Activated CD8-positive, alpha-beta memory T cell treated with anti-CD3 and anti-CD28 coated beads for 1 hour (primary cell): ENCODE measurements at places on chromosomes 4 and X.

GRCh38 chrX:130896026-130896425 lies 7.0 kb downstream of the ENOX2 start:
- no peak for DNase-seq

GRCh38 chr4:18734405-18734804 lies 712.9 kb upstream of the LCORL start:
- no peak for DNase-seq

- DNase-seq = no peak
Measured at GRCh38 chrX:126339928-126340327, 173.8 kb upstream of the DCAF12L2 start.

GRCh38 chr4:132076829-132077228 lies 1072.3 kb upstream of the PCDH10 start:
- no peak for DNase-seq

DNA sequence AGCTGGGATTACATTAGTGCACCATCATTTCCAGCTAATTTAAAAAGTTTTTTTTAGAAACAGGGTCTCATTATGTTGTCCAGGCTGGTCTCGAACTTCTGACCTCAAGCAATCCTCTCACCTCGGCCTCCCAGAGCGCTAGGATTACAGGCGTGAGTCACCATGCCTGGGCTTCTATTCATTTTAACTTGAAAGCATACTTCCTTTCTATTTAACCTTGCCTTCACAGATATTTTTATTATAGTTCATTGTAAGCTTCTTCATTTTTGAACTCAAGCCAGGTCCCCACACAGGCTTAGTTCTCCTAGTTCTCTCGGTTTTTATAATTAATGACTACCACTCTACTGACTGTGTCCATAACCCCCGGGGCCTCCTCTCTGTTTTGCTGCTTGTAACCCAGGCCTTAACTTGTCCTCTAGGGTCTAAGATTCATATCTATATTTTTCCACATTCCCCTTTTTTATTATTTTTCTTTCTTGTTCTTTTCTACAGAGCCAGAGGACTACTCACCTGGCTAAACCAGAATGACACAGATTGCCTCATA lies 50.7 kb downstream of the SNX12 start:
- no peak for DNase-seq

DNA sequence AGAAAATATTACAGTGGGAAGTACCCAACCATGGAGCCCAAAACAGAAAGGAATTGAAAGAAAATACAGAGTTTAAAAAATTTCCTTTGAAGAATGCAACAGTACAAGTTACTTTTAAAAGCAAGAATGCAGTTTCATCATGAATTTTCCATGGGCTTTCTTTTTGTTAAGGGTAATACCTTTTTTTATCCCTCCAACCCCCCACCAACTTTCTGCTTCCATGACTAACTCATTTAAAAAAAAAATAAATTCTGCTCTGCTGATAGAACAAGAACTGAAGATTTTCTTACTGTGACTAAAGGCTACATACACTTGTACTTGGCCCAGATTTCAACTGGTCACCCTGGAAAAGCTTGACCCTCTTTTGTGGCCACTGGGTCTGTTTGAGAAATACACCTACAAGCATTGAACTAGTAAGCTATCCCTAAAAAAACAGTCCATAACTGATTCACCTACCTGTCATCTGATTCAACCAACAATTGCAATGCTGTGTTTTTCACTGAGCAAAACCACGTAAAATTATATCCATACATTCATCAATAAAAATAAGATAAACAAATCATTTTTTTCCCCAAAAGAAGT lies 214.2 kb downstream of the NSUN7 start:
- DNase-seq = no peak

DNA sequence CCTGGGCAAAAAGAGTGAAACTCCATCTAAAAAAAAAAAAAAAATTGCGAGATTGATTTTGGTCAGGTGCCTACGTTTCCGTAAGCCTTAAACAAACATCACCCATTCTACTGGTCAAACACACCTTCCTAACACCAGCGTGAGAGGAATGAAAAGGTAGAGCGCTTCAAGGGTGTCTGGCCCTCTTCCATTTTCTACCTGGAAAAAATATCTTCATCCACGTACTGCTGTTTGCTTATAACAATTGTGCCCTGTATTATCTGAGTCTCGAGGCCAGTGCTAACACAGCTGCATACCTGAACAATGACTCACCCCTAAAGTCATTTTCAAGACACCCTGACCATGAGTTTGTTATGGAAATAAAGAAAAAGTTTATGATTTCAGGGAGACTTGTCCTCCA lies 13.9 kb downstream of the TMSB4X start:
- no peak for DNase-seq
